Fibroblast of lung (primary cell): ENCODE measurements at places on chromosomes 11 and 22. TPM values are rescaled to one million over a fixed set of nuclear protein-coding genes. Genes with fewer than 3 reads are reported as not detected.
A peak's percentile ranks its signal among the peaks of the same experiment; 100 is the strongest.

ADORA2A gene
- polyA plus RNA-seq, result 0.42 and 0.78 TPM in 2 replicates

TMPRSS4 gene
- polyA plus RNA-seq, result not detected in 2 replicates

DBX1 gene
- polyA plus RNA-seq, result not detected in 2 replicates

OR10S1 gene
- not detected in 2 replicates for polyA plus RNA-seq

OR51B4 gene
- polyA plus RNA-seq, result not detected in 2 replicates

AMBRA1 gene
- polyA plus RNA-seq, result 8.3 and 13.9 TPM in 2 replicates

PARVB gene
- 47.3 and 55.2 TPM in 2 replicates for polyA plus RNA-seq

E2F8 gene
- polyA plus RNA-seq, result 0.94 and 3.8 TPM in 2 replicates

CLTCL1 gene
- 4.2 and 6.5 TPM in 2 replicates for polyA plus RNA-seq

DNA sequence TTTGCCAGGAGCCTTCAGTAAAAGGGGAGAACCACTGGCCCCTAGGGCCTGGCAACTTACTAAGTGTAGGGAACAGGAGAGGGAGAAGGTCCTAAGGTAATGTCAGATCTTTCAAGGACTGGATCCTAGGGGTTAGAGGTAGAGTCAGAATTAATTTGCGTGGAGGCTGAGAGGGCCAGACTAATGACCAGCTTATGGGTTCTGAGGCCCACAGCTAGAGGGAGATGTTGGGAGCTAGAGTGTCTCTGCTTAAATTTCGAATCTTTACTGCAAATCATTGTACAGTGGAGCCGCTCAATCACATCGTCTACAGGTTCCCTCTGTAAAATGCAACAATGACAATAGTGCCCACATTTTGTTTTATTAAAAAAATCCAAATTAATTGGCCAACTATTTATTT lies 31.4 kb downstream of the CLMP start:
- DNase-seq, result no peak

DNA sequence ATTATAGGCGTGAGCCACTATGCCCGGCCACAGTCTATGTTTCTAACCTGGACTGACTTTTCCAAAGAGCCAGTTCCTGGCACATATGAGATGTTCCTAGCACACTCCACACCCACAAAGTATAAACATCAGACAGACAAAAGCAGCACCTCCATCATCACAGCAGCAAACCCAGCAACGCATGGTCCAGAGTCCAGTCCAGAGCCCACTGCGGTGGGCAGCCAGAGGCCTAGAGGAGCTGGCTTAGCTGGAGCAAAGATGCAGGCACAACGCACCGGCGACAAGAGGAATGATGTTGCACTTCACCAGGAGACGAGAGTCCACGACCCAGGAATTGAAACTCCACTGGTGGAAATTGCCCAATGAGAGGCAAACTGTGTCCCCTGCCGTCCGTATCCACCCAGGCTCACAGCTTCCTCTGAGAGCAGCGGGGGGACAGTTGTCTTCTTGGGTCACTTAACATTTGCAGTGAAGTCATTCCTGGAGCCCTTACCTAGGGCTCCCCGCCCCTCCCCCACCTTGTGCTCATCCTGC lies 36.6 kb downstream of the RPS6KA4 start:
- DNase-seq, result no peak

- no peak for DNase-seq
Observed at GRCh38 chr22:43526946-43527345, 115.1 kb downstream of the MPPED1 start.

DNA sequence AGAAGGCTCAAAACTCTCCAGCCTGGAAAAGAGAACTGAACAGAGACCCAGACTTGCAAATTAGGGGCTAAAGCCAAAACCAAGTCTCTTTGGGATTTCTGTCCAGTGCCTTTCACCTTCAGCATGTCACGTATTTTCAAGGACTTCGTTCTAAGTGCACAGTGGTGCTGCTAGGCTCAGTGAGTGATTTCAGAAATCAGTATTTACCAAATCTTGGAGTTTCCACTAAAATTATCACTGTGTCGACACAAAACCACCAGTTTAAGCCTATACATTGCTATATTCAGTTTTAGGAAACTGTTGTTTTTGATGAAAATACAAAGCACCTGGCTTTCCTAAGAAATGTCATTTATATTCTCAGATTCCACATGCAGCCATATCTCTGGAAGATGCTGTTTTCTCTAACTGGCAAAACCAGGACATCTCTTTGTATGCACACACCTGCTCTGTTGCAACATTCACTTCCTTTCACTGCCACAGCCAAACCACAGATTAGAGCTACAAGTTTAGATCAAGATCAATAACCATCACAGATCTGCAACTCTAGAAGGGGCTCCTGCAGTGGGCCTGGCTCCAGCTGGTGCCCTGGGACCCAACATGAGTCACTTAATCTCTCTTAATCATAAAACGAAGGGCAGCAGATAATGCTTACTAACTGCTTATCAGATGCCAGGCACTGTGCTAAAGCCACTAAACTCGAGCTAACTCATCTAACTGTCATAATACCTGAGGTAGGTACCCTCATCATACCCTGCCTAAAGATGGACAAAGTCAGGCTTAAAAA lies 22.3 kb downstream of the SMCO4 start:
- no peak for DNase-seq

DNA sequence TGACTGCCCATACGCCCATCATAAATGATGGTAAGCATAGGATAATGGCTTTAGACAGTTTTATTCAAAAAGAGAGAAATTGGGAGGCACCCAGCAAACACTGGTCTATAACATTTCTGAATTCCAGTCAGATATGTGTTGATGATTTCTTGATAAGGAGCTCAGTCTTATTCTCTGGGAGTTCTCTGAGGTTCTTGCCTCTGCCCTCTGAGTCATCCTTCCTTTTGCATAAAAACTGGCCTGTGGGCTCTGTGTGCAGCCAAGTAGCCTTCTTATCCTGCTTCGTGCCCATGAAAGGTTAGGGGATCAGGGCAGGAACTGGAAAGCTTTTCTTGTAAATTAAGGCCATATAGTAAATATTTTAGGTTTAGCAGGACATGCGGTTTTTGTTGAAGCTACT lies 48.9 kb downstream of the FAR1 start:
- peak; percentile 78 for DNase-seq

- DNase-seq, result no peak
Observed at GRCh38 chr11:19018901-19019300, 41.6 kb downstream of the MRGPRX2 start.

- DNase-seq, result no peak
Observed at GRCh38 chr11:128254941-128255340, 332.4 kb downstream of the ETS1 start.

DNA sequence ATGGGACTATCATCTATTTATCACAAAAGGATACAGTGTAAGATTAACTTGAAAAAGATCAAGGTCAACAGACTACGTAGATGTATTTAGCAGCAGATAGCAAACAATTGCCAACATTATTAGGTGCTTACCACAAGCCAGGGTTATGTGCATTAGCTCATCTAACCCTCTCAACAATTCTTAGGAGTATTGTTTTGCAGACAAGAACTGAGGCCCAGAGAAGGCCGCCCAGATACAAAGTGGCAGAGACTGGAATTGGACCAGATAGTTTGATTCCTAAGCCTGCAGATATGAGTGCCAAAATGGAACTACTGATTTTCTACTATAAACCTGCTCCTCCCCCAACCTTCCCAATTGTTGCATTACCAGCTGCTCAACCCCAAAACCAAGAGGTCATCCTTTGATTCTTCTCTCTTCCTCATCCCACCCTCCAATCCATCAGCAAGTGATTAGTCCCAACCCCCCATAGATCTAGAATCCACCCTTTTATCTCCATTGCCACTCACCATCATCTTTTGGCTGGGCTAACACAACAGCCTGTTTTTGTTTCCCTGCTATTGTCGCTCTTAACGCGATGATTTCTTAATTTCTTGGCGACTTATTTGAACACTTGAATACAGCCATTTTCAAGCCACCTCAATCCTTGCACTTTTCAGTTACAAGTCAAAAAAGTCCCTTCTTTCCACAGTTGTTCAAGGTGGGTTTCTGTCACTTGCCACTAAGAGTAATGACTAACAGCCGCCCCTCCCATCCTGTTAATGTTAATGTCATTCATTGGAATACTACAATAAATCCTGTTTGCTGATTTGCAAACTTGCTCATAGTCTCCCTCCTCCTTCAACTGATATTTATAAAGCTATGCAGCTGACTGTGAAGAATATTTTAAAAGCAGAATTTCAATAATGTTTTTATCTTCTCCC lies 2.7 kb downstream of the TMEM123 start:
- DNase-seq, result peak; percentile 24

- peak; percentile 76 for DNase-seq
Observed at GRCh38 chr11:9748361-9748970, 84.6 kb downstream of the SWAP70 start.

- DNase-seq, result no peak
Observed at GRCh38 chr11:117454564-117454917, 126.9 kb downstream of the CEP164 start.

DNA sequence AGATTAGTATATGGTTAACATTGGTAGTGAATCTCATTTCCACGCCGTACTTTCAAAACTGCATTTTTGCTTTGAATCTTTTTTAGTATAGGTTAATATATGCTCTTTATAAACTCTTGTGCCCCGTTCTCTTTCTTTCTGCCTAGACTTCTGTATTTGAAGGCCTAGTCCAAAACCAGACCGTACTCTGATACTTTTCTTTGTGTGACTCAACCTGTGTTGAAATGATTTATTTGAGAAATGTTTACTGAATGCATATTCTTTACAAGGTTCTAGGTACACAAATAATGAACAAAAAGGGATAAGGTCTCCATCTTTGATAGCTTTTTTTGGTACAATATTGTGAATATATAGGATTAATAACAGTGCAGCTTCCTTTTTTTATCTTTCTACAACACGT lies 68.3 kb downstream of the HIPK3 start:
- no peak for DNase-seq

DNA sequence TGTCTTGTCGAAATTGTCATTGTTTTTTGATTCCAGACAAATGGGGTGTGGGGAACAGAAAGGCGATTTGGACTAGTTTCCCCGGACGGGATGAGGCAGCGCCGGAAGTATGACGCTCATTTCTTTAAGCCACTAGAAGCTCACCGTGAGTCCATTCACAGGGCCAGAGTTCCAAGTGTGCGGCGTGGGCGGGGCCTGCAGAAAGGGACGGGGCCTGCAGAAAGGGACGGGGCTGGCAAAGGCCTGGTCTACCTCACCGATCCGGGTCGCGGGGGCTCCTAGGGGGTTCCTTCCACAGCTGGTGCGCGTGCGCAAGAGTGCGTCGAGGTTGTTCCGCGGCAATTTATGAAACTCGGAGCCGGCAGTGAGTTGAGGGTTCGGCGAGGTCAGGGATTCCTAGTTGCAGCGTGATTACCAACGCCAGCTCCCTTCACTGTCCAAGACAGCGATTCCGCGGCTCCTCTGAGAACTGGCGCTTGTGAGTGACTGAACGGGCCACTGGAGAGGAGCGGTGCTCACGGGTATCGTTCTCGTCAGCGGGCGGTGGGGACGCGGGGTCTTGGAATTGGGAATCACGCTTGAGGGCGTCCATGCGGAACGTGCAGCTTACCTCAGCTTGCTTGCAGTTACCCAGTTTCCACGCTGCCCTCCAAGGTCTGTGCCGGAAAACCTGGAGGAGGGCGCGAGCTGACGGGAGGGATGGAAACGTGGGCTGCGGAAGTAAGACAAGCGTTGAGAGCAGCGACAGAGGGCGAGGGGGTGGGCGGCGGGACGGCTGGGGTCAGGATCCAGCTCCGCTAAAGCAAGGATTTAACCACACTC lies at the start of gene ZNF215:
ZNF215 (plus strand) TSS at position 219 of the 822 bp plus-strand sequence. CDS start 5,847 bp downstream, outside the sequence.
- DNase-seq, result peak; percentile 73

DNA sequence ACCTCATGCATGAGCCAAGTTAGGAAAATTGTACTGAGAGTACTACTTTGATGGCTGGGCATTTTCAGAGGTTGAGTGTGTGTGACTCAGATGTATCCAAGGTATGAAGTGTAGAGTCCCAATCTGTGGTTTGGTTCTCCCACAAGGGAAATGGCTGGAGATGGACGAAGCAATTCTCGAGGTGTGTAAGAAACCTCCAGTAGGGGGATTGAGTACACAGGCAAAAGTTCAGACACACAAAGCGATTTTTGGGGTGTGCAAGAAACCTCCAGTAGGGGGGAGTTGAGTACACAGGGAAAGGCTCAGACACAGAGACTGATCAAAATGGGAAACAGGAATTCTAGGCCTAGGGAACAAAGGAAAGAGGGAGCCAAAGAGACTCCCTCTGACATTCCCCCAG lies 1536.3 kb downstream of the FAM181B start:
- DNase-seq, result no peak

DNA sequence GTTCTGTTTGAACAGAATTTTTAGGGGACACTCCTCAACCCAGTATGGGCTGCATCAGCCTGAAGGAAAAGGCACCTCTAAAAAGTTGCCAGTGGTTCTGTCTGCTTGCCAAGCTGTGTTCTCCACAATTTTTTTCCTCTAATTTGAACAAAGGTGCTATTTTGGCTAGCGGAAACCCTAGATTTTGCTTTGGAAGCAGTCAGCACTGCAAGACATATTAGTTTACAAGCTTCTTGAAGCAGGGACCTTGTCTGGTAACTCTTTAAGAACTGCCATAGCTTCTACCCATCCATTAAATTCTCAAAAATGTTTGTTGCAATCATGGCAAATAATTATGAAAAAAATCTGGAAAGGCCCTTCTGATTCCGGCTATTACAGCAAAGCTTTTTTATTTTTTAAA lies 75.6 kb upstream of the HEPHL1 start:
- no peak for DNase-seq

DNA sequence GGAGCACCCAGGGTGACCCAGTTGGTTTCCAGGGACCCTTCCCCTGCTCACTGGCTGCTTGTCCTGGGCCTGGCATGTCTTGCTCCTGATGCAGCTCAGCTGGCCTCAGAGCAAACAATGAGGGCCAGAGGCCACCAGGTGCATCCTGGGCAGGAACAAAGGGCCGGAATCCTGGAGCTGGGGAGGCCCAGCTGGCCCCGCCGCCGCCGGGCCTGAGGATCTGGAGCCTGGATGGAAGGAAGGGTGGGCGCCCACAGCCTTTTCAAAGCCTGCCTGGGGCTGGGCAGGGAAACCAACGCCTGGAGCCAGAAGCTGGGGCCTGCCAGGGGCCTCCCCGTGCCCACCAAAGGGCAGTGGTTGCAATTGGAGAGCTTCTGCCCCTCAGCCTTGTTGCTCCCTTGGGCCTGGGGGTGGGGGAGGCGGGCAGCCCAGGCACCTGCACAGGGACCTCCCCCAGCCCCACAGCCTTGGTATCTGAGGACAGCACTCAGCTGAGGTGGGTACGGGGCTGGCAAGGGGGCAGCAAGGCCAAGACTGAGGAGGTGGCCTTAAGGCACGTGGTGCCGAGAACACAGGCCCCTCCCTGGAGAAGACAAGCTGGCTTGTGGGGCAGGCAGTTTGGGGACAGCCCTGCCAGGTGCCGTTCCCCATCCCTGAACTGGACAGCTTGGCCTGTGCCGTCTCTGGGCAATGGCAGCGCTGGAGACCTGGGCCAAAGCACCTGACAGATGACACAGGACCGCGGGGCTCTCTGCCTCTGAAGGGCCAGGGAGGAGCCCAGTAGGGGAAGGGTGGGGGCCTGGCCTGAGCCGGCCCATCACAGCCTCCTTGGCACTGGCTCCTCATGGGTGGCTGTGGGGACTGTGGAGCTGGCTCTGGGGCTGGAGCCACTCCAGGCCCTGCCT lies 7.1 kb upstream of the ADORA2A start:
- no peak for DNase-seq

DNA sequence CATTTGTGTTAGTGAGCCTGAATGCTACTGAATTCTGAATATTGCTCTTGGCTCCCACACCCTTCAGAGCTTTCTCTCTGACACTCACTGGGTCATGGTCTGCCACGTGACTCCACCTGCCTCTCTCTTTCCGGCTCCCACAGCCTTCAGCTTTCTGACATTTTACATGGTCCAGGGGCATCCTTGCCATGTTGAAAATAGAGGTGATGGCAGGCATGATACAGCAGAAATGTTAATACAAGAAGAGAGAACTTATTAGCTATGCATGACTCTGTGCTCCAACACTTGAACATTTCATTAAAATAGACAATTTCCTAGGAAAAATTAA lies 90.3 kb upstream of the CLDN5 start:
- no peak for DNase-seq

GRCh38 chr11:133403900-133404299 lies 128.4 kb downstream of the OPCML start:
- no peak for DNase-seq
